OCI-LY7 (cell line): ENCODE measurements at places on chromosomes 2 and 18.

DNA sequence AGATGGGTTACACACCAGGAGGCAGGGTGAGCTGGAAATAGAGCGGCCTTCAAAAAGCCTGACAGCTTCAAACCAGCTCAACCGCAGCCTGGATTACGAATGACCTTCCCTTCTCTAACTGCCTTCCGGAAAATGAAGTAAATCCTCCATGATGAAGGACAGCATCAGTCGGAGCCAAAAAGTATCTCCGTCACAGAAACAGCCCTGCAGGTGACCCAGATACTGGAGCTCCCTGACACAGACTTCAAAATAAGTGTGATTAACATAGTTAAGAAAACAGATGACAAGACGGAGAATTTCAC, 10.3 kb upstream of the CIB4 start:
- DNase-seq = no peak

GRCh38 chr2:179107737-179108136, 57.8 kb upstream of the CCDC141 start:
- no peak for DNase-seq

GRCh38 chr2:170554278-170554955, 160.7 kb upstream of the SP5 start:
- DNase-seq = no peak

- DNase-seq = no peak
Observed at GRCh38 chr2:21025690-21026478, 18.0 kb downstream of the APOB start.

DNA sequence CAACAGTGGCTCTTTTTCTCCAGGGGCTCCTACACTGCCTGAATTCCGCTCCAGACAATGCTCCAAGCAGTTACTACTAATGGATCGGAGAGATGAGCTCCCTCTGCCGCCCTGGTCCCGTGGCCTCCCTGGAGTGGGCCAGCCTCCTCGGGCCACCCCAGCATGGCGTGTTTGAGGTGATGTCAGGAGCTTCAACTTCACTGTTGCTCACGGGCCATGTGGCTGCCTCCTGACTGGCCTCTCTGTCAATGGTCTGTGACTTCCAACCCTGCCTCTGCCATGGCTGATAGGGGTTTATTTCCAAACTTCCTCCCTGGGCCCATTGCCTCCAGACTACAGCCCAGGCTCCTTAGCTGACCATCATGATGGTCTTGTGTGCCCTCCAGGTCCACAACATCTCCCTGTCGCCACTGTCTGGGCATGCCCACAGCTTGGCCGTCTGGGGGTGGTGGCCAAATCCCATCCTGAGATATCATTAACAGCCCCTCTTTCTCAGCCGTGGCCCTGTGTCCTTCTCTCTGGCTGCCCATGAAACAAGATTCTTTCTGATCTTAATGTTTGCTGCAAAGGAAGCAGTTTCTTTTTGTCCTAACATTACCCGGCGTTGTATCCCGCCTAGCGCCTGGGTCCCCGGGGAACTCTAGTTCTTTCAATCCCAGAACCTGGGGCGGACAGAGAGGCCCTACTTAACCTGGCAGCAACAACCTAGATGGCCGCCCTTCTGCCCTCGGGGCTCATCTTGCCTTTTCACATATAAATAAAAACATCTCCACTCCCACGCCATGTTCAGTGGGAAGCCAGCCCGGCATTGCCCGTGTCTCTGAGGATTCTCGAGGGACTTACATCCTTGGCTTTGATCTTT, 38.1 kb downstream of the ATOH8 start:
- no peak for DNase-seq

- DNase-seq = no peak
Observed at GRCh38 chr2:163011000-163011399, 172.4 kb upstream of the KCNH7 start.

DNA sequence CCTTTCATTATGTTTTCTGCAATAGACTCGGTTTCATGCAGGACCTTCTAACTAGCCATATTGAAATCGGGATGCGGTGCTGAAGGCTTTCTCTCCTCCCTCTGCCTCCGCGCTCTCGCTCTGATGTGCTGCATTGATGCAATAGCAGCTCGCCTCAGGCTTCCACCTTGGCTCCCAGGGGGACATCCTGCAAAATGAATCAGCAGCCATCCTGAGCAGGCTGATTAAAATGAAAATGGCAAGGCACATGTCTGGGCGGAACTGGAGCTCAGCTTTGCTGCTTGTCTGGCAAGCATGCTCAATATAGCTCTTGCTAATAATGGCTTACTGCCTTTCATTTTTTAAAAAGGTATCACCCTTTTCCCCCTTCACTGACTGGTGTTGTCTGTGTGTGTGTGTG, 806 bp upstream of the MYT1L start:
- DNase-seq = no peak

GRCh38 chr2:160482673-160483072, 10.9 kb downstream of the RBMS1 start:
- DNase-seq = no peak

GRCh38 chr18:70074116-70074515, 126.4 kb upstream of the CD226 start:
- no peak for DNase-seq

DNA sequence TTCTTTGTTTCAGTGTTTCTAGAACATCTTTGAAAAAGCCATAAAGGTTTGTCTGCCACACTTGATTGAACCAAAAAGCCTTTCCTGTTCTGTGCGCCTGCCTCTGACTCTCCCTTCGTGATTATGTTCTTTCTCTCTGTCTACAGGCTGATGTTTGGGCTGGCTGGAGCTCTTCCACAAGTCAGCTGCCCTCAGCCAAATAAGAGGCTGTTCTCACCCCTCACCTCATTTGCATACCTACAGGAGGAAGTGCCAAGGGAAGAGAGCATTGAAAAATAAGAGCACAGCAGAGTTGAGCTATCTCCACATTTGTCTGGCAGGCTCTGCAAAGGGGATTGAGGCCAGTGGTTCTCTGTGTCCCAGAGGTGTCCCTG, 15.8 kb downstream of the INPP5D start:
- peak; percentile 93 for DNase-seq

DNA sequence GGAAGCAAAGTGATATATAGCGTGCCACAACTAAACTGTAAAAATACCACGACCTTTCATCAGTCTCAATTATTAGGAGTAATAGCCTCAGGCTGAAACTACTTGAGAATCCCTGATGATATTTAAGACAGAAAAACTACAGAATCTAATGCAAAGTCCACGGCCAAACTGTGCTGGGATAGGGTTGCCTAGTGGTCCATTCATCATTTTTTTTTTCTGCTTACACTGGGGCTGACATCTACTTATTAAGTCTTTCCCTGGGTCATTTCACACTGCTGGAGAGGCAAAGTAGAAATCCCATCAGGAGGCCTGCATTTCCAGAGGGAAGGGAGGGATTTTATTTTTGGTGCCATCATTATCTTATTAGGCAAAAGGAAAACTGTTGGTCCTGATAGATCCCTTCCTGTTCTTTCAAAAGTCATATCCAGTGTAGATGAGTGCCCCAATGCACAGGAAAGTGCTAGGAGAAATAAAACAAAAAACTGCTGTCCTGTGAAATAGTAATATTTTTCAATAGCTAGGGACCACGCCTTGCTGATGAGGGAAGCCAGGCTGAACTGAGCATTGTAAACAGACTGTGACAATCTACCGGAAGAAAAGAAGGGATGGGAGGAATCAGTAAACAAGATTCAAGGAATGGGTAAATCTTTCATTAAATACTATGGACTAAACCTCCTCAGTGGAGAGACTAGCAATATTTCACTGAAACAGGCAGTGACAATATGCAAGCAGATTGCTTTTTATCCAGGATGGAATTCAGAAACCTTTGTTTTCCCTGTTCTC, 644.3 kb downstream of the IRS1 start:
- DNase-seq = no peak

GRCh38 chr18:50820901-50821520, 1.2 kb upstream of the MRO start:
- DNase-seq = peak; percentile 24

DNA sequence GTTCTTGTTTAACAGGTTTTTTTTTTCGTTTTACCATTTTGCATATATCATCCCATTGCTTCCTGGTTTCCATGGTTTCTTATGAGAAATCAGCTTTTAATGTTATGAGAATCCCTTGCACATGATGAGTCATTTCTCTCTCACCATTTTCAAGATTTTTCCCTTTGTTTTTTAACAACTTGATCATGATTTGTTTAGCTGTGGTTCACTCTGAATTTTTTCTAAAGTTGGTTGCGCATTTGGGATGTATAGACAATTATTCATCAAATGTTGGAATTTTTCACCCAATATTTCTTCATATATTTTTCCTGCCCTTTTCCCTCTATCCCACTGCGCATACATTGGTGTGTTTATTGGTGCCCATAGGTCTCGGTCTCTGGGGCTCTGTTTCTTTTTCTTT, 42.4 kb upstream of the BIN1 start:
- no peak for DNase-seq

DNA sequence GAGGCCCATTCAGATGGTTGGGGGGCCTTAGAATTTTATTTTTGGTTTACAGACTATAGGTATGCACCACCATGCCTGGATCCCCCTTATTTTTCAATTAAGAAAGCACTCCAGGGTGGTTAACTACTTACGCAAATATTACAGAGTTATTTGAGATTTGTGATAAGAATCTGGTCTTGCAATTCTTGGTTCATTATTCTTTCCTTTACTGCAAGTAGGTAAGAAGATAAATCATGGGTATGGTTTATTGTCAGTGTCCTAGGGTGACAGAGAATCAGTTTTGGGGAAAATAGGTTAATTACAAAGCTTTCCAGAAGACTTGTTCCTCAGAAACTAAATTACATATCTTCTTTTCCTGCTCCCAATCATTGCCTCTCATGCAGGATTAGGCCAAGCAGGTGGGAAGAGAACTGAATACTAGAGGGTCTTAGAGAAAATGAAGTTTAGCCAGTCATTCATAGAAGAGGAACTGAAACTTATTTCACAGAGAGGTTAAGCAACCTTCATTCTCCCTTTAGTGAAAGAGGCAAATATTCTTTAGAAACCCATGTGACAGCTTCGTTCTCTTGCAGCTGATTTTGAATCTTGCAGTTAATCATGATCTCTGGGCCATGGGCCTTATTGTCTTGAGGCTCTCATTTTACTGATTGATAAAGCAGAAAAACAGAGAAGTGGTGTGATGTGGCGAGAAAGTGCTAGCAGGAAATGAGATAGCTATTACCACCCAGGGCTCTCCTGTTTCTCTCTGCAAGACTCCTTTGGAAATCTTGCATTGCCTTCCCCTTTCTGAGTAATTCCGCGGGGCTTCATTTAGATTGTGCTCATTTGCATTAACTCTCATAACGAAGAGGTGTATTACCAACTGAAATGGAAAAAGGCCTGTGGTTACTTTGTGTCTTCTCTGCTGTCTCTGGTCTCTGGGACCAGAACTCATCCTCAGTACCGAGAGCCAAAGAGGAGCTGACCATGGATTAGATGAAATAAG, 44.8 kb upstream of the ARHGAP25 start:
- DNase-seq = peak; percentile 92

DNA sequence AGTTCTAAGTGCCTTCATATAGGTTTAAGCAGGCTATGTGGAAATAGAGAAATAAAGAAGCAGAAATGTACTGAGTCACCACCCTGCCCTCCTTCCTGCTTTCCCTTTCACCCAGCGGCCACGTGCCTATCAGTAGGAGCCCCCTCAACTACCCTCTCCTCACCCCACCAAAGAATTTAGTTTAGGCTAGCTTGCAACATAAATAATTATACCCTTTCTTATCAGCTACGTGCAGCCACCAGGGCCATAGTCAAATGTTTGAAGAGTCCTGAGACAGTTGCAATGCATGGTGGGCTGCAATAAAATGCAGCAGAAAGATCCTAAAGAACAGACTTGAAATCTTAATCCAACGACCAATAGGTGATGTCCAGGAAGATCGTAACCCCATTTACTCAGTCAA, 101.2 kb downstream of the RTP5 start:
- DNase-seq = no peak

- no peak for DNase-seq
Observed at GRCh38 chr2:27638709-27639108, 9.9 kb downstream of the GPN1 start.

DNA sequence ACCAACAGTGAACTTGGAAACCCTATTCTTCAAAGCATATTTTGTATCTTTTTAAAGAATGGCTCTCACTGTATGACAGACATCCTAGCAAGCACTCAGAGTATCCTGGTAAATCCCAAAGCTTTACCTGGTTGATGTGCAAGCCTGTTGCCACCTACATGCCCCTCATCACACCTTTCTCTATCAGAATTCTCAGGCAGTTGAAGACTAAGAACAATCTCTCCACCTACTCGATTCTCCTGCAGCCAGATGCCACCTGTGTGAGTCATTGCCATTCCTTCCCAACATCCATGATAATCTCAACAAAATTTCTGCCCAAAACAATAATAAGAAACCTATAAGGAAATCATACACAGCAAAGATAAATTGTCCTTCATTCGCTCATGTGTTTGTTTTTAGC, 659.8 kb downstream of the BCL11A start:
- no peak for DNase-seq

DNA sequence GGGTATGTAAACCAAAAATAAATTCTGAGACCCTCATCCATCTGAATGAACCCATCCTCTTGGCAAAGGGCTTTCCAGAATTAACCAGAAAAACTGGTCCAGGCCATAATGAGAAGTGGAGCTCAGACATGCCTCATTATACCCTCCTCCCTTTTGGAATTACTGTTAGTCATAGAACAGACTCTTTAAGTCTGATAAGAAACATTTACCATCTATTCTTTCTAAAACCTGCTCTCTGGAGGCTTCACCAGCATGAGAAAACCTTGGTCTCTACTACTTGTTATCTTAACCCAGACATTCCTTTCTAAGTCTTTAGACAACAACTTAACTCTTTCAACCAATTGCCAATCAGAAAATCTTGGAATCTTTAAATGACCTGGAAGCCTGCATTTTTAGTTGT, 82.8 kb downstream of the QPCT start:
- no peak for DNase-seq

DNA sequence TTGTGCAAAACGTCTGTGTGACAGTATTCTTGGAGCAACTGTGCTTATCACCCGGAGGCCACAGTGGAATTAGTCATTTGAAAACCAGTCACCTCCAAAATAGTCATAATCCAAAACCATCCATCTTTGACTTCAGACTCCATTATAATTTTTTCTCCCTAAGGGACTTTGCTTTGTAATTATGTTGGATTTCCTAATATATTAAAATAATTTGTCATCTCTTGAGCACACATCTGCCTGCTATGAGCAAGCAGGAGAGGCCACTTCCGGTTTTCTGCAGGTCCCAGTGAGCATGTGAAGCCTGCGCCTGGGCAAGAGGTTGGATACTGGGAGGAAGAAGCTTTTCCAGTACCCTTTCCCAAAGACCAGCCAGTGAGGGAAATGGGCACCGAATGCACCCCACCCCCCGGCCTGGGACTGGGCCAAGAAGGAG, 57.7 kb downstream of the ODC1 start:
- DNase-seq = no peak

GRCh38 chr18:5542515-5543035, 1.2 kb downstream of the EPB41L3 start:
- no peak for DNase-seq
